Sigmoid colon (tissue), 7 donors: ENCODE measurements at places on chromosomes 11 and 22.
A peak's percentile ranks its signal among the peaks of the same experiment; 100 is the strongest.

- peak; percentile 75 for DNase-seq
Observed at GRCh38 chr11:119337581-119338317, 2.9 kb downstream of the C1QTNF5 start.

- DNase-seq, result no peak
Observed at GRCh38 chr11:13316528-13316961, 39.0 kb downstream of the BMAL1 start.

DNA sequence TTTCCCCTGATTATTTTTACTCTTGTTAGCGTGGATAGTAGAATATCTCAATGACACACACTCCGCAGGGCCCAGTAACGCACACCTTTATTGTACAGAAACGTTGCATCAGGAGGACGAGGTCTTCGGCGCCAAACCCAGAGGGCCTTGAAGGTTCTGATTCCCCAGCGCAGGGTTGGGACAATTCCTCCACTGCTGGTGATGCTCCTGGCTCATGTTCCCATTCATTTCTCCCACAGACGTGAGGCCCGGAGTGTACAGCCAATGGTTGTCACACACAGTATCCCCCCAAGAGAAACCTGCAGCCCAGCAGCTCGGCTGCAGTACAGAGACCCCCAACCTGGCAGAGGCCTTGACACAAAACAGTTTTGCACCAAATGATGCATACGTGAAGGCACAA lies 6.1 kb upstream of the ANO1 start:
- peak; percentile 30 for DNase-seq

- DNase-seq, result no peak
Observed at GRCh38 chr11:68261006-68261405, 10.8 kb downstream of the C11orf24 start.

DNA sequence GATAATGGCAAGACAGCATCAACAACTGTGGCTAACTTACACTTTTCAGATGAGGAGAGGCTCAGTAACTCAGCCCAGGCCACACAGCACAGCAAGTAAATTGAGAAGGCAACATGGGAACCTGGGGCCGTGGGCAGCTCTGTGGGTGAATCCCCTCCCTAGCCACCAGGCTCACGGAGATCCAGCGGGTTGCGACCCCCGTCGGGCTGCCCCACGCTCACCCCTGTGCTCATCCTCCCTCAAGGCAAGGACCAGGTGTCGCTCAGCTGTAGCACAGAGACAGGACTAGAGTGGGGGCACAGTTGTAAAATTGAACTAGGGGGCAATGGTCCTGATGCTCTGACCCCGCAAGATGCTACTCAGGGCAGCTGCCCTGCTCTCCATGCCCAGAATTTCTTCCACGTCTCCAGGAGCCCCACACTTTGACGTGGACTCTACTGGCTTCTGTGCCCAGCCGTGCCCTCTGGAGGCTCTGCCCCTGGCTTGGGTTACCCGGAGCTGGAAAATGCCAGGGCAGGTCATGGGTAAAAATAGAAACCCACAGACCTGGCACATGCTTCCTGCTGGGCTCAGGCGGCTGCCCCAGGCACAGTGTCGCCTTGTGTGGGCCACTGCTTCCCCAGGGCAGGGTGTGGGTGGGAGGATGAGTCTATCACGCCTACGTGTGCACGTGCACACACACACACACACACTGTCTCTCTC lies 9.0 kb downstream of the TUBA8 start:
- no peak for DNase-seq

DNA sequence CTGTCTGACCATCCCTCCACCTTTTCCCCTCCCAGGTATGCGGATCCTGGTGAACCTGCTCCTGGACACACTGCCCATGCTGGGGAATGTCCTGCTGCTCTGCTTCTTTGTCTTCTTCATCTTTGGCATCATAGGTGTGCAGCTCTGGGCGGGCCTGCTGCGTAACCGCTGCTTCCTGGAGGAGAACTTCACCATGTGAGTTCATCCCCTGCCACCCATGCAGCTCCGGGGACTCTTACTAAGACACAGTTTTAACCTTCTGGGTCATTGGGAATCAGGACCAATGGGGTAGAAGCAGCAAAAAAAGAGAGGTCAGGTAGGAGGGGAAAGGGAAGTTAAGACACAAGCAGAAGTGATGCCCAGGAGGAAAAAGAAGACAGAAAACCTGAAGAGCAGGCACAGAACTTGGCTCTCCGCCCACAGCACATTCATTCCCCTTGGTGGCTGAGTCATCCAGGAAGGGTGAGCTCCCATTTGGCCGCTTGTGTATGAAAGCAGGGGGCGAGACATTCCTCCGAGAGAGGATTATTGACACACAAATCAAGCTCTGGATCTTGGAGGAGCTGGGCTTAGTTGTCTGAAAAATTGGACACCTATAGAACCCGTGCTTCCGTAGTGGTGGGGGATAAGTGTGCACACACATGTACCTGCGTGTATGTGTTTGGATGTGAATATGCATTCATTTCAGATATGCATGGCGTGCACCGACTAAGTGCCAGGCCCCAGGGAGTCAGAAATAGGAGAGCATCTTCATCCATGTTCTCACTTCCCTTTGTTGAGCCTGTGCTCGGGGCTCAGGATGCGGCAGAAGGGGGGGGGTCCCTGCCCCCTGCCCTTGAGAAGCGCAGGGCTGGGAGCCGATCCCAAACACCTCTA lies 64.2 kb downstream of the CACNA1I start:
- no peak for DNase-seq

GRCh38 chr11:35216962-35217678 lies 78.1 kb downstream of the CD44 start:
- DNase-seq, result no peak

- DNase-seq, result no peak
Observed at GRCh38 chr11:13885083-13885482, 77.4 kb upstream of the SPON1 start.

GRCh38 chr22:49006207-49007012 lies 821.3 kb downstream of the BRD1 start:
- no peak for DNase-seq

GRCh38 chr22:45092644-45093043 lies 71.1 kb upstream of the NUP50 start:
- DNase-seq, result no peak

- no peak for DNase-seq
Observed at GRCh38 chr11:68505596-68505995, 45.0 kb downstream of the PPP6R3 start.

GRCh38 chr11:77395460-77396173 lies 78.3 kb downstream of the PAK1 start:
- DNase-seq, result no peak

DNA sequence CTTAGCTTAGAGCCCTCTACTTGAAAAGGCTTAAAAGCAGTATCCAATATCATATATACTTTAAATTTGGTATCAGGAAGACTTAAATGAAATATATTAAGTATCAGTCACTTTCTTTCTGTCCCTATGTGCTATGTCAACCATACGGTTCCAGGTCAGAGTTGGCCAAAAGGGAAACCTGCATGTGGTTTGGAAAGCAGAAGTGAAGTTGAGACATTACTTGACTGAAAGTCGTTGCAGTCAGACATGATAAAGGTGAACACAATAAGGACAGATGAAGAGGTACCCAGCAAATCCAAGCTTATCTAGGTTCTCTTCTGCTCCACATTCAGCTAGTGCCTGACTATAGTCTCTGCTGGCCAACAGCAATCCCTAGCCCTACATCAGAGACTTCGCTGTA lies 336.8 kb downstream of the KCNA4 start:
- DNase-seq, result no peak

DNA sequence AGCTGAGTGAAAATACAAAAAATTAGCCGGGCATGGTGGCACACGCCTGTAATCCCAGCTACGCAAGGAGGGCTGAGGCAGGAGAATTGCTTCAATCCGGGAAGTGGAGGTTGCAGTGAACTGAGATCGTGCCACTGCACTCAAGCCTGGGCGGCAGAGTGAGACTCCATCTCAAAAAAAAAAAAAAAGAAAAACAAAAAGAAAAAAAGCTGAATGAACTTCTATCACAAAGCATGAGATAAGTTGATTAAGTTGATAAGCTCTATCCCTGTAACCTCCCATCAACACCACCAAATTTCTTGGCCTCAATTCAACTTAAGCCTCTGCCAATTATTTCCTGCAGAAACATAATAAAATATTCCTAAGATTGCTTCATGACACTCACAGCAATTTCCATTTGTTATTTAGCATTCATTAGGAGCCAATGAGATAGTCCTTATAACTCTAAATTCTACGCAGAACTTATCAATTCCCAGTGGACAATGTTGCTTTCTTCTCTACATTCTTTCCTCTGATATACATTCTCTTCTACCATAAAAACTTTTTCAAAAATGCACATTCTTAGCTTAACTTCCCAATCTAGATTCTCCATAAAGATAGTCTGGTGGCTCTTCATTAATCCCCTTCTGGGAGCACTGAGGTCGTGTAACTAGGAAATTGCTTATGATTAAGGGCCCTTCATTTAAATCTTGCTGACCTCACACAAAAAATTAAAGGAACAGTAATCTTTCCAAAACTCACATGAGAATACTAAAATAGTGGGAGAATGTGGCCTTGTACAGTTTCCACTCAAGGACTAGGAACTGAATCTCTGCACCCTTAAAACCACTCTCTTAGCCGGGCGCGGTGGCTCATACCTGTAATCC lies 2.9 kb downstream of the AMBRA1 start:
- no peak for DNase-seq

GRCh38 chr11:28874706-28875105 lies 766.5 kb downstream of the METTL15 start:
- DNase-seq, result no peak

GRCh38 chr11:6538945-6539344 lies 41.9 kb downstream of the DNHD1 start:
- DNase-seq, result no peak

- no peak for DNase-seq
Observed at GRCh38 chr11:111582881-111583280, 19.4 kb upstream of the SIK2 start.

- DNase-seq, result no peak
Observed at GRCh38 chr11:71420455-71421241, 27.5 kb downstream of the DHCR7 start.

DNA sequence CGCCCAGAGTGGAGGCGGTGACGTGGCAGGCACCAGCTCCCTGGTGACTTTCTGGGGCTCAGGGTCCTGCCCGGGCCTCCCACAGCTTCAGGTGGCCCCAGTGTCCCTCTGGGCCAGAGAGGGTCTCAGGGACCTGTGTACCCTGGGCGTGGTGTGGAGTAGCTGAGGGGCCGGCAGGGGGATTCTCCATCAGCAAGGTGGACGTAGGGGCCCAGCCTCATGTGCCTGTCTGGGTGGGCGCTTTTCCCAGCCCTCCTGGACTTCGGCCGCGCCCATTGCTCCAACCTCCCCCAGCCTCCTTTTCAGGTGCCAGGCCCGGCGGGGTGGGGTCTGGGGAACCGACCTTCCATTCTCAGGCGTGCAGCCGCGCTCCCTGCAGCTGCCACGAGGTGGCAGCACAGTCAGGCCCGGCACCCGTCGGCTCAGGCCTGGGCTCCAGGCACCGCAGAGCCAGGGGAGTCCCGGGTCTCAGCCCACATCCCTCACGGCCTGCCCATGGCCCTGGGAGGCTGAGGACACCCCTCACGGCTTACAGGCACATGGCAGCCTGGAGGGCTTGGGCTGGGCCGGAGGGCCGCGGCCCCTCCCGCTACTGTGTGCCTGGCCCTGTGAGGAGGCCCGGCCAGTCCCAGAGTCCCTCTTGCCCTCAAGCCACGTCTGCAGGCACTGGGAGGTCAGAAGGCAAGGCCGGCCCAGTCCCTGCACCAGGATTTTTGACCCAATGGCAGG lies 19.9 kb upstream of the MUC5B start:
- peak; percentile 66 for DNase-seq

DNA sequence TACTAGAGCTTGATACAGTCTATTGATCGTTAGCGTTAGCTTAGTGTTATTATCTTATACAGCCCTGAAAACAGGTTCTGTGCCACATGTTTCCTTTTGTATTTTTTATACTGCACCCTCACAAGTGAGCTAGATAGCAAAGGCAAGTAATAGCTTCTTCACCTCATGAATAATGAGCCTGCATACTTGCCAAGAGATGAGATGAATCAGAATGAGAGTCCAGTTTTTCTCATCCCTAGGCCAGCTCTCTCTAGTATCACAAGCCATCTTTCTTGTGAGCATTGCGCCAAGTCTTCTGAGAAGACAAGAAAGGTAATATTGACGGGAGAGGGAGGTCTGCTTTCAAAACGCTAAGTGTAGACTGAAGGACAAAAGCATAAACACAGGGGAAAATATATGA lies 8.7 kb upstream of the CARD18 start:
- DNase-seq, result no peak

DNA sequence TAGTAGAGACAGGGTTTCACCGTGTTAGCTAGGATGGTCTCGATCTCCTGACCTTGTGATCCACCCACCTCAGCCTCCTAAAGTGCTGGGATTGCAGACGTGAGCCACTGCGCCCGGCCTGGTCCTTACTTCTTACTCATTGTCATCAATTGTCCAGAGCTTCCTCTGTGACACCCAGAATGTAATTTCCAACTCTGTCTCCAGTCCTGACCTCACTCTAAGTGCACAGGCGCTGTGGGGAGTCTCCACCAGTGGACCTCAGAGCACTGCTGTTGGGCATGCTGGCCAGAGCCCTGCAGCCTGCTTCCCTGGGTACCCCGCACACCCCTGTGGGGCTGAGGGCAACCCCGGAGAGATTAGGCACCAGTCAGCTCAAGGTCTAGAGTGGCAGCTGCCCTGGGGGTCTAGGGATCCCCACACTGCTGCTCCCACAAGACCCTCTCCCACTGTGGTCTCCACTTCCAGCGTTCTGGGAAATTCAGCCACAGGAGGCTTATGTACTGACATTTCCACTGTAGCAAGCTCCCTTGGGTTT lies 1140.3 kb downstream of the TBC1D22A start:
- no peak for DNase-seq

GRCh38 chr22:44668886-44669521 lies 33.0 kb upstream of the PRR5 start:
- DNase-seq, result no peak

DNA sequence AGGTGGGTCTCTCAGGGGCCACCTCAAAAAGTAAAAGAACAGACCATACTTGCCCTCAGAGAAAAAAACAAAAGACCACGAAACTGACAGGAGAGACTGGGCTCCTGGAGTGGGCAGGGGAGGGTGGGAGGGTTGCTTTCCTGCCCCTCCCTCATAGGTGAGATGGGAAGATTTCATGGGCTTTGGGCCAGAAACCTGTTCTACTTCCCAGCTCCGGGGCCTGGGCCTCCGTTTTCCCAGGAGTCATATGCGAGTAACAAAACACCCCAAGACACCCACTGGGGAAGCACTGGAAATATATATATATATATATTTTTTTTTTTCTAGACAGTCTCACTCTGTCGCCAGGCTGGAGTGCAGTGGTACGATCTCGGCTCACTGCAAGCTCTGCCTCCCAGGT lies 31.6 kb downstream of the TTLL1 start:
- no peak for DNase-seq

GRCh38 chr11:118895093-118896039 lies 11.7 kb downstream of the CXCR5 start:
- DNase-seq, result no peak

DNA sequence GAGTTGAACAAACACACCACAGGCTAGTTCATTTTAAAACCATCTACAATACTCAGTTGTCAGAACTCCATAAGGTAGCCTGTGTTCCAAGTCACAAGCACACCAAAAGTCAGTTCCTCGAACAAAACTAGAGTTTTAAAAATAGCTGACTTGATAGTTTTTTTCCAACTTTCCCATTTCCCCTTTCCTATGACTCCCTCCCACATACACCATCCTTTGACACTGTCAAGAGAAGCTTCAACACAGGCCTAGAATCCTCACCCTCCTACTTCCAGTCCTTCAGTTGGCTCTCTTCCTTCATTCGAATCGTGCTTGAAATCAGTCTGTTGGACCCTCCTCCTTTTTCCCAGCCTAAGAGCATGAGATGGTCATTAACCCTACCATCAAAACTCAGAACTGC lies 105.7 kb upstream of the AKIP1 start:
- no peak for DNase-seq
